ENCODE measurements at places on chromosomes 1 and 21. TPM values are rescaled to one million over a fixed set of nuclear protein-coding genes. Genes with fewer than 3 reads are reported as not detected.

DNA sequence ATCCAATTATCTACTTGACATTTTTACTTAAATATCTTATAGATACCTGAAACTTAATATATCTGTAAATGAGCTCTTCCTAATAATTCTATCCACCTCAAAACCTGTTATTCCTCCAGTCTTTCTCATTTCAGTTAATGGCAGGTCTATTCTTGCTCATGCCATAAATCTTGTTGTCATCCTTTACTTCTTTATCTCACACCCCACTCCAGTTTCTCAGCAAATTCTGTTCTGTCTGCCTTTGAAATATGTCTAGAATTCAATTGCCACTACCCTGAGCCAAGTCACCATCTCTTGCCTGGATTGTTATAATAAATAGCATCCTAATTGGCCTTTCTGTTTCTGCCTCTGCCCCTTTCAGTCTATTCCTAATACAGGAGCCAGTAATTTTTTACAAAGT lies 105.8 kb downstream of the MAN1A2 start:
- no peaks in the 10 kb centered on the region for H3K27me3 ChIP-seq
- no peak overlapping the region for H3K27ac ChIP-seq
- no peak overlapping the region for H3K4me3 ChIP-seq
- no peak for DNase-seq

The EDN2 gene
- total RNA-seq = not detected

GRCh38 chr1:25247829-25248754 lies 838 bp upstream of the RSRP1 start:
- peak overlapping the region; percentile 97 for H3K27ac ChIP-seq
- H3K4me1 ChIP-seq = peaks cover 11% of the 10 kb centered on the region
- H3K4me3 ChIP-seq = peak overlapping the region; percentile 93
- peaks cover 15% of the 10 kb centered on the region for H3K36me3 ChIP-seq

The TMEM51 gene
- total RNA-seq = 16.6 TPM

The TINAGL1 gene
- 57.9 TPM for total RNA-seq

DNA sequence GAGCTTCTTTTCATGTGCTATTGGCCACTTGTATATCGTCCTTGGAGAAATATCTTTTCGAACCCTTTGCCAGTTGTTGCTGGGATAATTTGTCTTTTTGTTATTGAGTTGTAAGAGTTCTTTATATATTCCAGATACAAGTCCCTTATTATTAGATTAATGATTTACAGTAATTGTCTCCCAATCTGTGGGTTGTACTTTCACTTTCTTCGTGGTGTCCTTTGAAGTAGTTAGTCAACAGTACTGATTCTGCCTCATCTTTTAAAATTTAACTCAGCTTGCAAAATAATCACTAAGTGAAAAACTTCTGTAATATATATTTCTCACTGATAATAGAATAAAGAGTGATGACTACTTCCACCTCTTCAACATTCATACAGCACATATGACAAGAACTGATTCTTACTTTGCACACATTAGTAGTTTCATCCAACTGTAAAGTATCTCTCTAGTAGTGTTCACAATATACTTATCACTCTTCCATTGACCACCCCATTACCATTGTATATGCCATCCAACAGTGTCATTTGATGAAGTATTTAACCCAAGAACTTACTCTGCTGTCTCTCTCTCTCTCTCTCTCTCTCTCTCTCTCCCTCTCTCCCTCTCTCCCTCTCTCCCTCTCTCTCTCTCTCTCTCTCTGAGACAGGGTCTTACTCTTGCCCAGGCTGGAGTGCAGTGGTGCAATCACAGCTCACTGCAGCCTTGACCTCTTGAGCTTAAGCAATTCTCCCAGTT lies 104.2 kb upstream of the DMRTA2 start:
- H3K36me3 ChIP-seq = no peaks in the 10 kb centered on the region
- no peak for DNase-seq
- no peak overlapping the region for H3K27ac ChIP-seq
- no peak overlapping the region for H3K4me3 ChIP-seq

GRCh38 chr1:109788695-109789521 lies 25.2 kb upstream of the EPS8L3 start:
- no peaks in the 10 kb centered on the region for H3K36me3 ChIP-seq
- no peak overlapping the region for H3K4me3 ChIP-seq
- no peak overlapping the region for H3K27ac ChIP-seq
- DNase-seq = peak; percentile 21
- H3K27me3 ChIP-seq = no peaks in the 10 kb centered on the region

DNA sequence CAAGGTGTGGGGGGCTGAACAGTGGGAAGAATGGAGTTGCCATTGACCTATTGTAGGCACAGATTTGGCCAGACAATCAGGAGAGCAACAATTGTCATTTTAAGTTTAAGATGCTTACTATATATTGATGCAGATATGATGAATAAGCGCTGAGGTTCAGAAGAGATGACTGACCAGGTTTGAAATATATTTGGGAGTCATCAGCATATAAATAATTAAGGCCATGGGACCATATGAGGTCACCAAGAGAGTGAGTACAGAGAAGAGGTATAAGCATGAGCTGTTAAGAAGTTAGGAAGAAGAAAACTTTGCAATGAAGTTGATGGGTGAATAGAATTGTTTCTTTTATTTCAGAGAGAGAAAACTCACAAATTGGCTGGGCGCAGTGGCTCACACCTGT lies 4.5 kb upstream of the GADD45A start:
- H3K36me3 ChIP-seq = no peaks in the 10 kb centered on the region
- H3K4me3 ChIP-seq = no peak overlapping the region
- no peaks in the 10 kb centered on the region for H3K27me3 ChIP-seq
- DNase-seq = no peak
- H3K27ac ChIP-seq = no peak overlapping the region
- peaks cover 23% of the 10 kb centered on the region for H3K4me1 ChIP-seq

The CFHR5 gene
- not detected for total RNA-seq

DNA sequence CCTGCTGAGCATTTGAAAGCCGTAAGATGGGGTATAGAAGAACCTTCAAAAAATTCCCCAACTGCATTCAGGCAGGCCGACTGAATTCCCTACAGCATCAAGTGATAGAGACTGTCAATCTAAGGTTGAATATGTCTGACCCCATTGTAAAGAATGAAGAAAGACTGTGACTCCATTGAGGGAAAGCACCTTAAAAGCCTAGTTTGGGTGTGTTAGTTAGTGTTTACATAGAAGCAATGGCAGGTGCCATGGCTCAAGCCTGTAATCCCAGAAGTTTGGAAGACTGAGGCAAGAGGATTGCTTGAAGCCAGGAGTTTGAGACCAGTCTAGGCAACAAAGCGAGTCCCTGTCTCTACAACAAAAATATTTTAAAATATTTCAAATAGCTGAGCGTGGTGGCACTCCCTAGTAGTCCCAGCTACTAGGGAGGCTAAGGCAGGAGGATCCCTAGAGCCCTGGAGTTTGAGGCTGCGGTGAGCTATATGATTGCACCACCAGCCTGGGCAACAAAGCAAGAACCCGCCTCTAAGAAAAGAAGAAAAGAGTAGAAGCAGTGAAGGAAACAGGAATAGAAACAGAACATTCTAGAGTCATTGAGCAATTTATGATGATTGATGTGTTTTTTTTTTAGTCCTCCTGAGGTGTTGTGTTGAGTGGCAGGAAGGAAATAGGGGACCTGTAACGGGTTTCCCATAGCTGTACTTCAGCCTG lies 15.4 kb downstream of the POLR3GL start:
- no peaks in the 10 kb centered on the region for H3K27me3 ChIP-seq
- no peak for DNase-seq
- no peak overlapping the region for H3K4me3 ChIP-seq
- H3K27ac ChIP-seq = peak overlapping the region; percentile 89

All from HCT116 (cell line).